Hematopoietic multipotent progenitor cell treated with erythropoietin and hydrocortisone succinate and interleukin-3 and kit ligand, for 15 days (in vitro differentiated cells): ENCODE measurements at places on chromosomes 6 and 20.

GRCh38 chr6:25025919-25026301 lies 90.2 kb upstream of the RIPOR2 start:
- DNase-seq, result no peak

GRCh38 chr6:130742131-130742681 lies 85.0 kb upstream of the SMLR1 start:
- DNase-seq, result no peak

- no peak for DNase-seq
These were observed 38.4 kb upstream of the PHACTR3 start for GRCh38 chr20:59565768-59566461.

- DNase-seq, result no peak
These were observed 11.7 kb upstream of the SULF2 start for GRCh38 chr20:47796971-47797370.

DNA sequence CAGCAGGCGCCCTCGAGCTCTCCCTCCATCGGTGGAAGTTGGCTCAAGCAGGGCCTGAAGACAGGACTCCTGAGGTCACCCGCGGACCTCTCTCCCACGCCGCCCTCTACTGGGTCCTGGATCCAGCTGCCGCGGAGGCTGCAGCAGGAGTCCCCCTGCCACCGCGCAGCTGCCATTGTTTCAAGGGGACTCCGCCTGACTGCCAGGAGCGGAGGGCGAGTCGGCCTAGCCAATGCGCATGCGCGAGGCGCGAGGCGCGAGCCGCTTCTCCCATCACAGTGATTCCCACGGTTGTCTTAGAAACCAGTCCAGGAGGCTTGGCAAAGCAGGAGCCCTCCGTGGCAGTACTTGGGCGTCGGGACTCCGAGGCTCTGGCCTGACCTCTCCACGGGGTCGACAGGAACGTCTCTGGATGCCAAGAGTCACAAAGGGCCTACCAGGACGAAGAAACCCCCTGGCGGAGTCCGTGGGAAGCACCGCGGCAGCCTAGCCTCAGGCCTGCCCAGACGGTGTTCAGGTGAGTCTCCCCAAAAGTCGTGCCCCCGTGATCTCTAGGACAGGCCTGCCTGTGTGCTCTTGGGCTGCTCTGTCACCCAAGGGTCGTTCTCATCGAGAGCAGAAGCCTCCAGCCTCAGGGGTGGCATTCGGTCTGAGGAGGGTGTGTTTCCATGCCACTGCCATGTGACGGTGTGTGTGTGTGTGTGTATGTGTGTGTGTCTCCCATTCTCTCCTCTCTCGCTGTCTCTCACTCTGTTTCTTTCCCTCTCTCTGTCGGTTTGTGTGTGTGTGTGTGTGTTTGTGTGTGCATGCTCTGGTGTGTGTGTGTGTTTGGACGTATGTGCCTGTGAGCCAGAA lies 290.6 kb upstream of the ZNF337 start:
- DNase-seq, result no peak

- no peak for DNase-seq
These were observed 120.8 kb downstream of the MAP7 start for GRCh38 chr6:136429264-136430065.

DNA sequence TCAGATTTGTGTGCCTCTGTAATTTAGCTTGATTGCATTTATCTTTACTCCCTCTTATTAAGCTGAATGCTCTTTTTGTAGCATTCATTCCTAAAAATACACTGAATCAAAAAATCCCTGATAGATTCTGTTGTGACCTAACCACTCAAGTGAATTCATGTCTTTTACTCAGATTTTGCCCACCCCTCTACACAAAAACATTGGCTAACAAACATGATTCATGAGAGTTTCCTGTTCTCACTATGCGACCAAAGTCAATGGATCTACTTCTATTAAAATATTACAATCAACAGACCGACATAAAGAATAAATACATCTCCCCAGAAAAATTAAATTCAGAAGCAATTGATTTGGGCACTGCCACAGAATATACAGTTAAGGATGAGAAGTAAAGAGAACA lies 99.5 kb upstream of the THEMIS start:
- DNase-seq, result no peak

DNA sequence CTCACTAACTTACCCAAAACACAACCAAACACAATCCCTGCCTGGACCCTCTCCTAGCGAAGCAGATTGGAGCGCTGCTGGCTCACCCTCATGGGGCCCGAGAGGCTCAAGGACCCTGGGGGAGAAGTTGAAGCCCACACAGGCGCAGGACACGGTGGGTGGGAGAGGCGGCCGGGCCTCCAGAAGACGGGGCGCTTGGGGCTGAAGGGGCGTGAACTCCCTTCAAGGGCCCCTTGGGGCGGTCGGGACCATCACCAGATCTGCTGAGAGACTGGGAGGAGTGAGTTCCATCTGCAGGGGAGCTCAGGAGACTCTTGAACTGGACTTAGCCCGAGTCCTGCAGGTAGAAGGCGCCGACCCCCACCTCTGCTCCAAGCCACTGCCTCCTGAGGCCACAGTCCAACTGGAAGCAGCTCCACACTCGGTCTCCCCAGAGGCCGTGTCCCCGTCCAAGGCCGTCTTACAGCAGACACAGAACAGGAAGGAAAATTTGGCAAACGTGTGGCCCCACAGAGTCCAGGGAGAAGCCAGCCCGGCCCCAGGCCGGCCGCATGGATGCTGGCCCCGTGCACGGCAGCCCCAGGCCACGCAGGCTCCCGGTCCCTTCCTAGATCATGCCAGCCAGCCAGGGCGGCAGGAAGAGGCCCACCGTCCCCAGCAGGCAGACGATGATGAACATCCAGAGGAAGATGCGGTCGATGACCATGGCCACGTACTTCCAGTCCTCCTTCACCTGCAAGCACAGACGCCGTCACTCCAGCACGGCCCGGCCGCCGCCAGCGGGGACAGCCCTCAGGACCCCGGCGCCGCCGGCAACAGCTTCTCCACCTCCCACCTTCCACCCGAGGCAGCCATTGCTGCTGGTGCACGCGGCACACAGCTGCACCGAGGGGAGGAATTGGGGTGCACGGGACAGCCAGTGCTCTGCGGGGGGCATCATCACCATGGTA lies 14.7 kb downstream of the CHRNA4 start:
- DNase-seq, result no peak

- no peak for DNase-seq
These were observed 56.4 kb downstream of the ZMYND8 start for GRCh38 chr20:47300071-47300470.

DNA sequence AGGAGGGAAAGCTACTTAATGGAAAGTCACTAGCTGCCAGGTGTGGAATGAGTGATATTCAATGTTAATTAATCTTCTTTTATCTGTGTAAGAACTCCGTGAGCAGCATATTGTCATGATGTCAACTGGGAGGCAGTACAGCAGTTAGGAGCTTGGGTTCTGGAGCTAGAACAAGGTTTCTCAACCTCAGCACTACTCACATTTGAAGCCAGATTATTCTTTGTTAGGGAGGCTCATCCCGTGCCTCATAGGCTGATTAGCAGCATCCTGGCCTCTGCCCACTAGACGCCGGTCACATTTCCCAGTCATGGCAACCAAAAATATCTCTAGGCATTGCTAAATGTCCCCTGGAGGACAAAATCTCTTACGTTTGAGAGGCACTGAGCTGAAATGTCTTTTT lies 41.2 kb downstream of the BCAS1 start:
- no peak for DNase-seq

DNA sequence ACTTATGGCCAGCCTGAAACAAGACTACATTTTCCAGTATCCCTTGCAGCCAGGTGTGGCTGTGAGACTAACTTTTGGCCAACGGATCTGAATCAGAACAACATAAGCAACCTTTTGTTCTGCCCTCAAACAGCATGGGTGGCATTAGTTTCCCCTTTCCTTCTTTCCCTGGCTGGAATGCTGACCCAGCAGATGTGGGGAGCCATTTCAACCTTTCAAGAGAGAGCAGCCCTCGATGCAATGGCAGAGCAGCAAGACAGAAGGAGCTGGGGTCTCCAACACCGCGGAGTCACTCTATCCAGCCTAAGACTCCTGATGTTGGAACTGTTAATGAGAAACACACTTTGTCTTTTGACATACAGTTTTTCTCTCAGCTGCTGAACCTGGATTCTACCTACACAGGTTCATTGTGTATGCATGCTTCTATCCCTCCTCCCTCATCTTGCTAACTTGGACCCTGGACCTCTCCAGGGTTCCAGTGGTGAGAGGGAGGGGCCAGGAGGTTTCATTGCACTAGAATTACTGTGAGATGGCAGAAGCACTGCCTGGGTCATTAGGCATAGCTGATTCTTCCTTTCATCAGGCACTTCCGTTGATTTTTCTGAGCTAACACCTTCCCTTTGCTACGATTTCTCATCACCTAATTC lies 28.8 kb upstream of the DDR1 start:
- DNase-seq, result no peak

- DNase-seq, result no peak
These were observed 273.2 kb downstream of the CDC5L start for GRCh38 chr6:44660561-44661220.

- DNase-seq, result no peak
These were observed 93.2 kb downstream of the DLGAP4 start for GRCh38 chr20:36399147-36399968.

DNA sequence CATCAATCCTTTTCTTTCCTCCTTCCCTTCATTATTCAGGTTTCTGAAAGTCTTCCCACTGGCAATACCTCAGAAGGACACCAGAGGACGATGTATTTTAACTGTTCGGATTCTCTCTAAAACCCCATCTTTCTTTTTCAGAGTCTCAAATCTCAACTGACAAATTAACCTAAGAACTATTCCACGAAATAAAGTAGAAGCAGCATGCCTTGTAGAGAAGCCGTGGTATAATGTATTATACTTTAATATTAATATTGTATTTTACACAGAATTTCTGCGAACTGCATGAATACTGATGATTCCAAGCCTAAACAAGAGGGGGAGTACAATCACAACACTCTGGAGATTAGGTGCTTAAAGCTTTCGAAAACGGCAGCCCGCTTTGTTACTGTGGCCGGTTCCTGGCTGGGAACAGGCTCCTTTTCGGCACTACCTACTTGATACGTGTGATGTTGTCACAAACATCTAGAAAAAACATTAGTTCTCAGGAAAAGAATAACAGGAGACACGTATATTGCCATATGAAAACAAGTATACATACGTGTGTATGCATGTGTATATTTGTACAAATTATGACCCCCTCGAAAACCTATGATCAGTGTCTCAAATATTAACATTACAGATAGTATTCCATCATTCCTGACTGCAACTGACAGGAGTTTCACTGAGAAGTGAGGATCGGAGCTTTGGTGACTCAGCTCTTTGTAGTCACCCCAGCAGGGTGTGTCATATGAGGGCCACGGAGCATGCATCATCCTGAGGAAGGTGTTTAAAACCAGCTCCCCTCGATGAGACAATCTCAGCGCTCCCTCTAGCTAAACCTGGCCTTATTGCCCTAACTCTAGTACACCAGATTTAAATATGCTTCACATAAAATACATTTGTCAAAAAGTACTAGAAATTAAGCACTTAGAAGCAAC lies 319.7 kb upstream of the TCF21 start:
- no peak for DNase-seq

DNA sequence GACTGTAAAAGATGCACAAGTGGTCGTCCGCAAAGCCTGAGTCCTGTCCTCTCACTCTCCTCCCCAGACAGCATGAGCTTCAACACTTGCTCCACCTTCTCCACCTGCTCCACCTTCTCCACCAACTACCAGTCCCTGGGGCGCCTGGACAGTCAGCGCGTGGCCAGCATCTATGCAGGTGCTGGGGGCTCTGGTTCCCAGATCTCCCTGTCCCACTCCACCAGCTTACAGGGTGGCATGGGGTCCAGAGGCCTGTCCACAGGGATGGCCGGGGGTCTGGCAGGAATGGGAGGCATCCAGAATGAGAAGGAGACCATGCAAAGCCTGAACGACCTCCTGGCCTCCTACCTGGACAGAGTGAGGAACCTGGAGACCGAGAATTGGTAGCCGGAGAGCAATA lies 162.2 kb upstream of the NT5E start:
- no peak for DNase-seq

DNA sequence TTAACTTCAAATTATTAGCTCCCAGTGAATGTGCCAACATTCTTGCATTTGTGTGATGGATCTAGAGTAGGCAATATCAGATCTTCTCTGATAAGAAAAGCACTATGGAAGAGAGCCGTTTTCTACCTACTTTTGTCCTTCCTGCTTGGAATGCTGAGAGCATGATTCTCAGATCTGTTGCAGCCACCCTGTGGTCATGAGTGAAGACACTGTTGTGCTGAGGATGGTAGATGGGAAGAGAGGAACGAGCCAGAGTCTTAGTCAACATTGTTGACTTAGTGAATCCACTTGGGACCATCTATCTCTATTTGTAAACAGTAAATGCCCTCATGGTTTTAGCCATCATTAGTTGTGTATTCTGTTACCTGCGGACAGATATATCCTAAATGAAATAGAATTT lies 202.6 kb downstream of the CD109 start:
- peak; percentile 1 for DNase-seq

DNA sequence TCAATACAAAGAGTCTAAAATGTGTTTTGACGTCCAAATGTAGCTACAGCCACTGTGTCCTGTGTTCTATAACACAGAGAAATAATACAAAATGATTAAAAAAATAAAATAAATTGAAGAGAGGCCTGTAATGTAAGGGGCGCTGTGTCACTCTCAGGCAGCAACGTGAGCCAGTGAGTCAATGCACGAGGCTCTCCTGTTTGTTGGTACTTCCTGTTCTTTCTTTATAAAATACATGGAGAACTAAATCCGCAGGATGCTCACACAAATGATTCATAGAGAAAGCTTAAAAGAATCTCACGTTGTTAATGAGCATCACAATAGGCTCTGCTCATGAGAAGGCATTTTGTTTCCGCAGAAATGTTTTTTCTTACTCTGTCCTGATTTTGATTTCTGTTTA lies 635.0 kb upstream of the AGPAT4 start:
- DNase-seq, result no peak

DNA sequence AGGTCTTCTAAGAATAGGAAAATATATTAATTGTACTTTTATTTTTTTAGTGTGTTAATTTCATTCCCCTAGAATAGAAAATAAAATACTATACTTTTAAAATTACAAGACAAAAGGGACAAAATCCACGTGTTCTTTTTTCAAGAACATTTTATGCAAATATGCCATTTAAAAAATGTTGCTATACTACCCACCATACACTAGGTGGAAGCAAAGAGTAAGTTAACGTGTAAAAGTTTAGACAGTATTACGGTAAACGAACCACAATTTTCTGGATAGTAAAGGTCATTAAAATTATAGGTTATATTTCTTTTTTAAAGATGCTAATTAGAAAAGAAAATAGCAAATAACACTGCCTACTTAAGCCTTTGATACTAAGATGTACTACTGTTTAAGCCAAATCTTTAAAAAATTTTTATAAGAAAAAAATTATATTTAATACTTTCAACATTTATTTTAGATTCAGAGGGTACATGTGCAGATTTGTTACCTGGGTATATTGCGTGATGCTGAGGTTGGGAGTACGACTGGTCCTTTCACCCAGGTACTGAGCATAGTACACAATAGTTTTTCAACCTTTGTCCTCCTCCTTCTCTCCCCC lies 287.6 kb downstream of the PHF3 start:
- peak; percentile 32 for DNase-seq
